ENCODE measurements at places on chromosomes 7 and 10.

DNA sequence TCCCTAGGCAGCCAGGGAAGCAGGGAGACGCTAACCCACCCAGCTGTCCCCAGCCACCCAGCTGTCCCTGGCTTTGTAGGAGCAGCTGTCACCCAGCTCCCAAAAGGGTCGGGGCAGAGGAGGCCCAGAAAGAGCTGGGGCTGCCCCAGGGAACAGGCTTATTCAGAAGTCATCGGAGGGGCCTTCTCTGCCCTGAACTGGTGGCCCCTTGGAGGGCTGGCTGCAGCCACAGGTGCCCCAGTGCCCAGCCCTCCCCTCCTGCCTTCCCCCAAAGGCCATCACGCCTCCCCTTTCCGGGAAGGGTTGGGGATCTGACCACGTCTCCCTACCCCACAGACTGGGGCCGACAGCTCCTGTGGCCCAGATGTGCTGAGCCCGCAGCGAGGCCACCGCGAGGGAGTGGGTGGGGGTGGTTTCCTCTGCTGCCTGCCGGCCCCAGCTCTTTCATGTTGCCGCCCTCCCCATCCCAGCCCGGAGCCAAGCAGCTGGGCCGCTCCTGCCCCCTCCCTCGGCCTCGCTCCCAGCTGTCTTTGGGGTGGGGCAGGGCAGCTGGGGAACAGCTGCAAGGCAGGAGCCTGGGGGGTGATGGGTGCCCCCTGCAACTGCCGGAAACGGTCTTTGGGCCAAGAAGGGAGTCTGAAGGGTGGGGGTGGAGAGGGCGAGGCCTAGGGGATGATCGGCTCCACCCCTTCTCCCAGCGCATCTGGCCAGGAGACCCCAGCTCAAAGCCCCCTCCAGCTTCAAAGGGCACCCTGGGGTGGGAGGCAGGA, 16.8 kb downstream of the TRIM8 start:
- DNase-seq, result no peak

DNA sequence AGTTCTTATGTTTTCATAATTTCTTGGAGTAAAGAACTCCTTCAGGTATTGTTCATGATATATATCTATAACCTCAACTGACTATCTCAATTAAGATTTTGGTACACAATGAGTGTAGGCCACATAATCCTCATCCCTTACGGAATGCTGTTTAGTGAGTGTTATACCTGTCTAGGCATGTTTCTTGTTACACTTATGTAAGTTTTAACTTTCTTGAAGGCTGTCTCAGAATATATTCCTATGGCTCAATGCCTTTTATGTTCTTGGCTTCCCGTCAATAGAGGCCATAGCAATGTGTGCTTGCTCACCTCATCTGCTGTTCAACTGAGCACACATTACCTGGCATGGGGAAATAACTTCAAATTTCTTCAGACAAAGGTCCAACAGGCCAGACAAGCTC, 185.1 kb downstream of the CTTNBP2 start:
- no peak for DNase-seq

DNA sequence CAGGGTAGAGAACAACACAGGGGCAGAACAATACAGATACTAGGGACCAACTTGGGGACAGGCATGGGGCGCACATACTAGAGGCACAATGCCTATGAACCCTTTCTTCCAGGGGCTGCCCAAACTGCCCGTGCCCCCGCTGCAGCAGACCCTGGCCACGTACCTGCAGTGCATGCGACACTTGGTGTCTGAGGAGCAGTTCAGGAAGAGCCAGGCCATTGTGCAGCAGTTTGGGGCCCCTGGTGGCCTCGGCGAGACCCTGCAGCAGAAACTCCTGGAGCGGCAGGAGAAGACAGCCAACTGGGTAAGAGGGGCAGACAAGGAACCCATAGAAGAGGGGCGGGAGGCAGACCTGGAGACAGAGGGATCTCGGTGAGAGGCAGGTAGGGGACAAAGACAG, 5.8 kb downstream of the CHAT start:
- no peak for DNase-seq

DNA sequence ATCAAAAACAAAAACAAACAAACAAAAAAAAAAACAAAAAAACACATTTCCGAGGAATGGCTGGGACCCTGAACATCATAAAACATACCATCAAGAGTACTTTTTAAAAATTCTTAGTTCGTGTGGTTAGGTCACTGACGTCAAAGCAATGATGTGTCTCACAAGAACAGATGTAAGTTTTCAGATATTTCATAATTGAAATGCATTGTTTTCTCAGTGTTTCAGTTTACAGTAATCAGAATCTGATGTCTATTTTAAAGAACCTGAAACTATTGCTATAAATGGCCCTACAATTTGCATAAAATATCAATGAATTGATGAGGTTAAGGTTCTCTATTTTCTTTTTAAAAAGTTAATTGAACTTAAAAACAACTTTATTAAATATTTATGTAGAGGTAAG, 103.7 kb upstream of the HGF start:
- no peak for DNase-seq

GRCh38 chr7:74318043-74318442, 28.8 kb downstream of the CLIP2 start:
- DNase-seq, result no peak

DNA sequence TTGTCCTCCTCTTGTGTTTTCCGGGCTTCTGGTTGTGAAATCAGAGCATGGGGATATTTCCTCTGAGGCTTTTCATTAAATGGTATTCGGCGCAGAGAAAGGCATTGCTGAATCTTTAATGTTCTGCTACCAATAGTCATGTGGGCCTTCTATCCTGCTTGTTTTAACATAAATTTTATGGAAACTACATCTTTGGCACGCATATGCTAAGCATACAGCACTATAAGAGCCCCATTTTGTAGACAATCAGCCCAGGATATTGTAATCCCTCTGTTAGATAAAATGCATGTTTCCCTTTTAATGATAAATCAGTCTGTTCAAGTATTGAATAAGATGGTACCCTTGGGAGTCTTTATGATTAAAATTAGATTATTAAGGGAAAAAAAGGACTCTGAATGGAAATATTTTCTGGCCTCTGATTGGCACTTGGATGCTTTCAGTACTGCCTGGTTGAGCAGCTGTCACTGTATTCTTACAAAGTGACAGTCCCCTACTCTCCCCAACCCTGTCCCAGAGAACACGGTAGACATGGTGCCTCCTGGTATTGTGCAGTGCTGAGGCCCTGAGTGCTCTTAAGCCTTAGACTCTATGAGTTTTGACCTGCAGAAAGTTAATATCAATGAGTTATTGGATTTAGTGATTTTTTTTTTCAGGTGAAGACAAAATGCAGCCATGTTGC, 256.3 kb downstream of the POU6F2 start:
- no peak for DNase-seq

DNA sequence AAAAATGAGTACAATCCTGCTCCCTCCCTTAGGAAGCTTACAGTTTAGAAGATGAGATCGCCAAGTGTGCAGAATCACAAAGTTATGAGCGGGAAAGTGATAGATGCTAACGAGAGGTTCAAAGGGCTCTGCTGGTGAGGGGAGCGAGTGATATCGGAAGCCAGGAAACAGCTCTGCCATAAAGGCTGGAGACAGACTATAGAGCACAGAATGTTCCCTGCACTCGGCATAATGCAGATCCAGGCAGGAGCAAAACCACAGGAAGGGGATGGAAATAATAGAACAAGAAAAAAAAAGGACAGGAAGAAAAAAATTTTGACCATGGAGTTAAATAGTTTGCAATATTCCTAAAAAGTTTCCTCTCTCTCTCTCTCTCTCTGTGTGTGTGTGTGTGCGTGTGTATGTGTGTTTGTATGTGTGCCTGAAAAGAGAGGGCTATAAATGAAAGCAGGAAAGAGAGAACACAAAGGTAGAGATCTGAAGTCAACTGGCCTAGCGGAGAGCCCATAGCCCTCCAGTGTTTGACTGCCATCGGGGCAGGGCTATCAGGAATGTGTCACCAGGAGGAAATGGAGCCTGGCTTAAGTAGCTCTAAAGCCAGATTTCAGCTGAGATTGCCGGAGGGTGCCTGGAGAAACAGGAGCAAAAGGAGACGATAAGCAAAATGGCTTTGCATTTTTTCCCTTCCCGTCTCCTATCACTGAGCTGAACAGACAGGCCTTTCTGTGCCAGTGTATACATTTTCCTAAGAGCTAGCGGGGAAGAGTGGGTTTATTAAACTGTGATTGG, 175.8 kb upstream of the LYZL1 start:
- no peak for DNase-seq

- DNase-seq, result no peak
These were observed 54.5 kb downstream of the LRRTM3 start for GRCh38 chr10:66980246-66980815.

GRCh38 chr7:37666026-37666799, 17.4 kb upstream of the GPR141 start:
- DNase-seq, result no peak

Measured in stimulated activated CD8-positive, alpha-beta memory T cell treated with anti-CD3 and anti-CD28 coated beads, Interleukin-7, amount 100 ng/mL, for 1 hour (primary cell).